SK-N-MC (cell line): ENCODE measurements at places on chromosomes 6 and 20.

GRCh38 chr20:23331450-23332350 lies 18.9 kb upstream of the NXT1 start:
- DNase-seq = no peak

GRCh38 chr6:123808556-123808955 lies 4.9 kb downstream of the NKAIN2 start:
- no peak for DNase-seq

DNA sequence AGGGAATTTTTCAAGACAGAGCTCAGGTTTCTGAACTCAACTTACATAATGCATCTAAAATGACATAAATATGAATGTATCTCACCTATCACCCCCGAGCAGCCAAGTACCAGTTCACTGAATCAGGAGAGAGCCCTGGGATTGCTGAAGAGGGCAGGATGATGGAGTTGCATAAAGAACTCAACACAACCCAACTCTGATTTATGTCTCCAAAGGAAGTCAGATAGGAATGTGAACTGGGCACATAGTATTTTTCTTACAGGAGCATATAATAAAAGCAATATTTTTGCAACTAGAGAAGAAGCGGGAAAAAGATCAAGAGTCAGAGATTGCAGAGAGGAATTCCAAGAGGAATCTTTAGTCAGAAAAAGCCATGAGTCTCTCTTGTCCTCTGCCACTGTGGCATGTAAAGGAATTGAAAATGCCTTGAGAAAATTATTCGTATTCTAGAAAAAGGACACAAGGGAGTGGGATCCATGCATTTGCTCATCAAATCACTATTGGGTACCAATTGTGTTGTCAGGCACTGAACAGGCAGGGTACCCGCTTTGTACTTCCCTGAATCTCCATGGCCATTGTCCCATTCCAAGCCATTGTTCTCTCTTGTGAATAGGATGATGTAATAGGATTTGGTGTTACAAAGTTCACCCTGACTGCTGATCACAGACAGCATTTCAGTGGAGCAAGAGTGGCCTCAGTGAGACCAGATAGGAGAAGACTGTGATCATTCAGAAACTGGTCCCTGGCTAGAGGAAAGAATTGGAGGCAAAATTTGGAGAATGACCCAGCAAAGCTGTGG lies 16.3 kb downstream of the RIN2 start:
- DNase-seq = no peak

GRCh38 chr20:3696200-3696599 lies 14.4 kb upstream of the ADAM33 start:
- DNase-seq = no peak

GRCh38 chr6:1227935-1228753 lies 83.8 kb upstream of the FOXQ1 start:
- no peak for DNase-seq

DNA sequence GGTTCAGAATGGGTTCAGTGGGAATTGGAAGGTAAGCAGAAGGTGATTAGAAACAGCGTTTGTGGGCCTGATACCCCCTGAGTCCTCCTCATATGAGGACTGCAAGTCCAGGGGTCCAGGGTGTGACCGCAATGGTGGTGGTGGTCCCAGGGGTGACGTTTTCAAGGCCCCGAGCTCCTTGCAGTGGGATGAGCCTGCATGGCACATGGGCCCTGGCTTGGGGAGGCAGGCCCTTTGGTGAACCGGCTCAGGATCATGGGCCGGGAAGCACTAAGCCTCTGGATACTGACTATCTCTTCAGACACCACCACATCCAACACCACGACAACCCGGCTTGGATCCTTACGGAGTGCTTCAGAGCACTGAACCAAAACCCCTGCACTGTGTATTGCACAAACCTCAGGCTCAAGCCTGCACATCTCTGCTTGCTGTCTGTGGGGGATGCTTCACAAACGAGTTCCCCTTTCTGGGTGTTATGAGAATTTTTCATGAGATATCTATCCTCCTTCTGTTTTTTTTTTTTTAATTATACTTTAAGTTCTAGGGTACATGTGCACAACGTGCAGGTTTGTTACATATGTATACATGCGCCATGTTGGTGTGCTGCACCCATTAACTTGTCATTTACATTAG lies 67.9 kb downstream of the STK35 start:
- DNase-seq = no peak

GRCh38 chr6:80720824-80721223 lies 614.4 kb downstream of the BCKDHB start:
- DNase-seq = no peak

DNA sequence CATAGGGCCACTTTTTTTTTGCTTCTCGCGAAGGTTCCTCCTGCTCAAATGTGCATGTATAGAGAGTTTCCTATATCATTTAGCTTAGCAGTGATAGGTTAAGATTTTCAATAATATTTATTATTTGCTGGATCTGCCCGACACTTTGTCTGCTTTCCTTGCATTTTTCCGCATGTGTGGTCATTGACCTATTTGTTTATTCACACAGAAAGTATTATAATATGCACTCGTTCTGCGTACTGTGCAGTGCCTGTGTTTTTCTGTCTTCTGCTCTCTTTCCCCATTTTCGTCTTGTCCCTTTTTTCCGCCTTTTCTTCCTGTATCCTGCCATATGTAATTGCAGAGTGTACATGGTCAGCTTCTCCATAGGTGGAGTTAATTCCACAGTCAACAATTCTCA lies 255.8 kb downstream of the TMEM242 start:
- DNase-seq = no peak

DNA sequence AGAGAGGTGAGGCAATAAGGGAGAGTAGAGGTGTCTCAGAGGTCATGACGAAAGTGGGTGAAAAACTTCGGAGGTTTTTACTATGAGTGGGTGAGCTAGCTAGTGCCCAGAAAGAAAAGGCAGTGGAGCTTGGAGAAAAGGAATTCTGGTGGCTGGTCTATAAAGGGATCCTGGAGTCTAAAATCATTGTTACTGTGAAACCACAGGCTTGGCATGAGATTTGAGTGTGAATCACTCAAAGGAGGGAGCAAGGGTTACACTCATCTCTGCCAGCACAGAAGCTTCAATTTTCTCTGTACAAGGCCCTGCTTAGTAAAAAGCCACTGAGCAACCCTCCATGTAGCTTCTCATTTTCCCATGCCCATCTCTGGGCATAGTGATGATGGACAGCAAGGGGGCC lies 47.5 kb downstream of the CD83 start:
- DNase-seq = no peak

DNA sequence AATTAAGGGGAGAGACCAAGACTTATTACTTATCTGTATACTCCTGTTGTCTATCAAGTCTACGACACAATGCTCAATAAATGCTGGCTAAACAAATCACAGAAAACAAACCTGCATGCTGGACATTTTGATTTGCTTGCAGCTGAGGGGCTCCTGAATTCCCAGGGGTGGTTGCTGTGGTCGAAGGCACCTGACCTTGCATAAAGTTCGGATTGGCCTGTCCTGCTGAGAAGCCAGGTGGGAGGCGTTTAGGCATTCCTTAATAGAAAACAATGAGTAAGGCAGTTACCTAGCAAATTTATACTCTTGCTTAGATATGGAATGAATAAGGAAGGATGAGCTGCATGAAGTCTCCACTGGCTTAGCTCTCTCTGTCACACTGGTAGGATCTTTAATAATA lies 50.5 kb downstream of the TP53INP2 start:
- no peak for DNase-seq

DNA sequence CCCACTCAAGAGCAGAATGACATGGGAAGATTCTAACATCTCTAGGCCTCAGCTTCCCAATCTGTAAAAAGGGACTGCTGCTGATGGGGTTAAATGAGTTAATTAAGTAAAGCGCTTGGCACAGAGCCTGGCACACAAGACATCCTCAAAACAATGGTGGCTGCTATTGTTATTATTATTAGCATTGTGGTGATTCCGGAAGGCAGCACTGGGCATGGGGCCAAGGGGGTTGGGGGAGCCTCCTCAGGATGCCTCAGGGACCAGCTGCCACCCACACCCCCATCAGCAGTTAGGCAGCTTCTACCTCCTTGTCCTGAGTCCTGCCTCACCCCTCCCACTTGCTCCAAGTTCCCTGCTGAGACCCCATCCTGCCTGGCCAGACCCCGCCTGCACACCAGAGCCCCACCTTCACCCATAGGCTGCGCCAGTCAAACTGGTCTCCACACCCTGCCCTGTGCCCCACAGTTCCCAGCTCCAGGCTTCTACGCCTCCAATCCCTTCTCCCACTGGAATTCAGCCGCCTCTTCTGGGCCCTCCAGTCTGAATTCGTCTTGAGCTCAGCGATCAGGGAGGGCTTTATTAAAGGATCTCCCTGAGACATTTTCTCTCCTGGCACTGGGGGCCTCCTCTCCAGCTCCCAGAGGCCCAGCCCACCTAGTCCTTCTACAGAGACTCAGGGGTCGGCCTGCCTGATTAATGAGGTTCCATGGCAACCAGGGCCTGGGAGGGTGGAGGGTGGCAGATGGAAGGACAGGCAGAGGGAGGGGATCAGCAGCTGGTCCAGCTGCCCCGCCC lies 1.5 kb downstream of the E2F1 start:
- DNase-seq = no peak
